ENCODE measurements at places on chromosomes 7 and 10.

DNA sequence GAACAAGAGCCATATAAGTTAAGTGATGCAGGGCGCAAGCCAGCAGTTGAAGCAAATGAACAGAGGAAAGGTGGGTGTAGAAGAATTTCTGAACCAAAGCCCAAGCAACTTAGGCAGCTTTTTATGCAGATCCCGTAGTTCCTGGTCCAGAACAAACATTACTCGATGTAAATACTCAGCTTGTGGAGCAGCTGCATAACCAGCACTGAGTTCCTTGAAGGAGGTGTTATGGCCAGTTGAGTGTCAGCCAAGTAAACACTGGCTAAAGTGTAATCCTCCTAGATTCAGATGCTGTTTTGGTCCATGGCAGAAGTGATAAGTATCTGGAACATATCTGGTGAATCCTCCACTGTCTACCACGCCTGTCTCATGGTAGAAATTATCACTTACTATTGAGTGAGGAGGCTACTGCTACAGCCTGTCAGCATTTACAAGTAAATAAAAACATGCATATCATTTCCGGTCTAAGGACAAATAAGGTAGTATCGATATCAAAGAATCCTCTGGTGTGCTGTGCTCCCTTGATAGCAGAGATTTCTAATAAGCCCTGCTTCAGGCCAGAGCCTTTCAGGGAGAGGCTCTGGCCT lies 213.9 kb downstream of the DYNC1I1 start:
- DNase-seq, result no peak

- DNase-seq, result peak; percentile 45
Measured at GRCh38 chr10:91883549-91884444, 25.5 kb downstream of the FGFBP3 start.

DNA sequence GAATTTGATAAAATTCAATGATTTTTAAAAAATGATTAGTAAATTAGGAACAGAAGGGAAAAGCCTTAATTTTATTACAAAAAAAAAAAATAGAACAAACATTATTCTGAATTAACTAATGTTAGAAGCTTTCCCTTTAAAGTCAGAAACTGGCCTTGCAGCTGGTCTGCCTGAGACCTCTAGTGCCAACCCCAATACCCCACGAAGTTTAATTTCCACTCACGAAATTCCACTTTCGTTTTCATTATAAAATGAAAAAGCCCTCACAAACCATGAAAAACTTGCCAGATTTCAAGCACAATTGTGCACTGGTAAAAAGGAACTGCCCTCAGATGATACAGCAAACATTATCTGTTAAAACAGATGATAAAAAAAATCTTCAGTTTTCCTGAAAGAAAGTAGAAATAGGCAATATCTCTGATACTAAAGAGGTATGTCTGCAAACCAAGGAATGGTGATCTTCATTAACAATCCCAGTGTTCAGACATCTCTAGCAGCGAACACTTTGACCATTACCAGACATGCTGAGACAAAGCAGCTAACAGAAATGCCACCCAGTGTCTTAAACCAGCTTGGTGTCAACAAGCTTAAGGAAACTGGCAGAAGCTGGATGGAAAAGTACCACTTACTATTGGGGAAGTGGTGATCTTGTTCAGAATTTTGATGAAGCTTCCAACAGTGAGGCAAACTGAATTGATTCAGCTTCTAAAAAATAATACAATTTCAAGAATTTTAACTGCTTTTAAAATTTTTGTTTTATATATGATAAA lies 80.2 kb downstream of the PALS2 start:
- DNase-seq, result no peak

DNA sequence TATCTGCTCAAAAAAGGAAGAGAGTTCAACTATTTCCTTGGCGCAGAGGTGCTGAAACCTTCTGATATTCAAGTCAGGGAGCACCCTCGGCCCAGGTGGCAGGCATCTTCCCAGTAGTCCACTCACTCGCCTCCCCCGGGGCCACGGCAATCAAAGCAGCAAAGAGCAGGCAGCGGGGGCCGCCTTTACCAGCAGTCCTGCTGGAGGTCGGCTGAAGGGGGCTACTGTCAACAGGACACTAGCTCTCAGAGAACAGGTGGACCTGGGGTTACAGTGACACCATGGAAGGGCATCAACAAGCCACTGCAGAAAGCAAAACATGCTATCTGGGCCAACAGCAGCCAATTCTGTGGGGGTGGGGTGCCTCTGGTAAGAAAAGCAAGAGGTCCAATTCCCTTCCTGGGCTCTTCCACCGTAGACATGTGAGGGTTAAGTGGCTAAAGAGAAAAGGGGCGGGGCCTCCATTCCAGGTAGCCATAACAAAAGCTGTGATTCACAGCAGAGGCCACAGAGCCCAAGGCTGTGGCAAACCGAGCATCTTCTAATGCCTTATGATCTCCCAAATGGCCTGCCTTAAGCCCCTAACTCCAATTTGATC lies 9.4 kb downstream of the FZD9 start:
- DNase-seq, result no peak

DNA sequence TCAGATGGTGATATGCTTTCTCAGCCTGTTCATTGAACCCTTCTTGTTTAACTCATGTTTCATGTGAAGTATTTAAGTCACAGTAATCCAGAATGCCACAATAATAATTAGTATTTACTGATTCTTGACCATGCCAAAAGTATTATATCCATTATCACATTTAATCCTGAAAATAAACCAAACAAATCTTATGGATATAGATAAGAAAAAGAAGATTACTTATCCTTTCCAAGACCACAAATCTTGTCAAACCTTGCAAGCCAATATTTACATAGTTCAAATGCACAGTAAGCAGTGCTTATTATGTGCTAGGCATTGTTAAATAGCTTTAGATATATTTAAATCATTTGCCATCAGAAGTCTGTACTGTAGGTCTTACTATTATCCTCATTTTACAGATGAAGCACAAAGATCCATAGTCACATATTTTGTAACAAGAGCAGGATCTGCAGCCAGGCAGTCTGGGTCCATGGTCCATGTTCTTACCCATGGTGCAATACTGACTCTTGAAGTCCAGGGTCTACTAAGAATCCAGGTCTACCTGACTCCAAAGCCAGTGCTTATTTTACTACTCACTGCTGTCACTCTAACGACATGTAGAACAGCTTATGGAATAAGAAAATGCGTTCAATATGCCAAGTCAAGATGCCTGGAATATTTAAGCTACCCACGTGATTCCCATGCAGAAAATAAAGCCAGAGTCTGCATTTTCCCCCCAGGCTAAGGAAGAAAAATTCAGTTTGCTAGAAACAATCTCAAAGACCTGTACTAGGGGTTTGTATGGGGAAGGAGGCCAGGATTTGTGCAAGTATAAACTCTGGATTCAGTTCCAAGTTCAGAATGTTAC lies 984.8 kb upstream of the LRRTM3 start:
- DNase-seq, result no peak

DNA sequence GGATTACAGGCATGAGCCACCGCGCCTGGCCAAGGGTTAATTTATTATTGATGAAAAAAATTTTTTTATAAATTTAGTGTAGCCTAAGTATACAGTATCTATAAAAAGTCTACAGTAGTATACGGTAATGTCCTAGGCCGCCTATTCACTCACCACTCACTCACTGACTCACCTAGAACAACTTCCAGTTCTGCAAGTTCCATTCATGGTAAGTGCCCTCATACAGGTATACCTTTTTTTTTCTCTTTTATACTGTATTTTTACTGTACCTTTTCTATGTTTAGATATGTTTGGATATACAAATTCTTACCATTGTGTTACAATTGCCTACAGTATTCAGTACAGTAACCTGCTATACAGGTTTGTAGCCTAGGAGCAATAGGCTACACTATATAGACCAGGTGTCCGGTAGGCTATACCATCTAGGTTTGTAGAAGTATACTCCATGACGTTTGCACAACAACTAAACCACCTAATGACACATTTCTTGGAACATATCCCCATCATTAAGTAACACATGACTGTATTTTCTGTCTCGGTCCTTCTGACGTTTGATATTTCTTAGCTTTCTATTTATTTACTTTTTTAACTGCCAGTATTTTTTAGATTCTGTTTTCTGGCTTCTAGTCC lies 23.4 kb downstream of the IRF5 start:
- no peak for DNase-seq

DNA sequence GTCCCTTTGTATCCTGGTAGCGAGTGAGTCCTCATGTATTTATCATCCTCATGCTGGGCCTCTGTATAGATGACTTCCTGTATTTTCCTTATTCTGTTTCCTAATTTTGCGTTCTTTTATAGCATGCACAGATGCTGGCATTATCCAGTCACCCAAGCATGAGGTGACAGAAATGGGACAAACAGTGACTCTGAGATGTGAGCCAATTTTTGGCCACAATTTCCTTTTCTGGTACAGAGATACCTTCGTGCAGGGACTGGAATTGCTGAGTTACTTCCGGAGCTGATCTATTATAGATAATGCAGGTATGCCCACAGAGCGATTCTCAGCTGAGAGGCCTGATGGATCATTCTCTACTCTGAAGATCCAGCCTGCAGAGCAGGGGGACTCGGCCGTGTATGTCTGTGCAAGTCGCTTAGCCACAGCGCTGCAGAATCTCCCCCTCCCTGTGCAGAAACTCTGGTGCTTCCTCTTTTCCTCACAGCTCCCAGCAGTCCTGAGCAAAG lies 183.1 kb upstream of the PRSS58 start:
- no peak for DNase-seq

DNA sequence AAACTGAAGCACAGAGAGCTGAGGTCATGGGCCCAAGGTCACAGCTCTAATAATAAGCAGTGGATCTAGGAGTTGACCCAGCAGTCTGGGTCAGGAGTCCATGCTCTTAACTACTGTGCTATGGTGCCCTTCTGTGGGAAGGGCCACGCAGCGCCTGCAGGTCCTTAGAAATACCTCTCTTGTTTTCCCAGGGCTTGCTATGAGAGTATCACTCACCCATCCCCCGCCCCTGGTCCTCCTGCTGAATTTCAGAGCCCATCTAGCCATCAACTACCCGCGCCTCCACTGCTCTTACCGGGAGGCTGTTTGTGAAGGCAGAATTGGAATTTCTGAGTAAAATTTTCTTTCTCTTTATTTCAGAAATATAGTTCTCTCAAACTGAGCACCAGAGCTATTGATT lies 27.3 kb upstream of the CRHR2 start:
- DNase-seq, result no peak

Measured in body of pancreas (tissue), 4 donors.